Cardiac ventricle fibroblast (primary cell): ENCODE measurements at places on chromosomes 6 and 20. TPM values are rescaled to one million over a fixed set of nuclear protein-coding genes. Genes with fewer than 3 reads are reported as not detected.

PHACTR1 gene
- 1.9 and 3.9 TPM in 2 replicates for total RNA-seq

OGFRL1 gene
- total RNA-seq = 8.9 and 11.3 TPM in 2 replicates

RBM39 gene
- total RNA-seq = 123 and 125 TPM in 2 replicates

SLC17A3 gene
- not detected in 2 replicates for total RNA-seq

FNDC11 gene
- 0.05 and 0.12 TPM in 2 replicates for total RNA-seq

SYS1 gene
- 16.8 and 19.8 TPM in 2 replicates for total RNA-seq

OR12D2 gene
- not detected in 2 replicates for total RNA-seq

FOXC1 gene
- total RNA-seq = 4.3 and 4.7 TPM in 2 replicates

HTR1B gene
- total RNA-seq = not detected in 2 replicates
